K562 (cell line): ENCODE measurements at places on chromosomes 3 and 15. TPM values are rescaled to one million over a fixed set of nuclear protein-coding genes. Genes with fewer than 3 reads are reported as not detected.
A peak's percentile ranks its signal among the peaks of the same experiment; 100 is the strongest.

Gene DUOX2
- total RNA-seq, result 0.02 and 0.36 TPM in 2 replicates

DNA sequence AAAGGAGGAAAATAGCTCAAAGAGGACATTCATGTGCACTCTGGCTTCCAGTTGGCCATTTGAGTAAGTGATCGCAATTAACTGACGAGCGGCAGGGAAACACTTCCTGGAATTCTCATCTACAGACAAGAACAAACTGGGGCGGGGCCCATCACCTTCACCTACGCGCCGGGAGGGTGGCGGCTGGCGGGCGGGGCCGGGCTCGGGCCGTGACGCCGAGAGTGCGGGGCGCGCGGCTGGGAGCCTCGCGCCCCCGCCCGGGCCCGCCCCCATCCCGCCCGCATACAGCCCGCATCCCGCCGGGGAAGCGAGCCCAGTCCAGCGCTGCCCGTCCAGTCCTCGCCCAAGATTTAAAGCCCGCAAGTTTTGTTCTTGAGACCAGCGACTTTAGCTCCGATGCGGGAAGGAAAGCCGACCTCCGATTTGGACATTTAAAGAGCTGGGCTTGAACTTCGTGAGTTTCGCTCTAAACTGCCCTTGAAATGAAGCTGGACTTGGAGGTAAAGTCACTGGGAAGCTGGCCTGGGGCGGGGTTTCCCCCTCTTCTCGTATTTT, at the start of gene B3GNT5:
Gene B3GNT5 (plus strand): TSS at position 281 of the 555 bp plus-strand sequence. CDS start 16,546 bp downstream, outside the sequence.
- peak within 1 kb of the TSS; percentile 52 for H3K4me3 ChIP-seq
- H3K4me1 ChIP-seq, result peaks cover 11% of the 10 kb centered on the region; the same call in 2 of the 3 replicates
- DNase-seq, result peak; percentile 86
- peaks cover 12% of the 10 kb centered on the region; the same call in 1 of the 3 replicates for H3K36me3 ChIP-seq
- H3K27me3 ChIP-seq, result no peaks in the 10 kb centered on the region
- peak within 1 kb of the TSS; percentile 83 for H3K27ac ChIP-seq

Gene KIF23
- 37.9 and 41.9 TPM in 2 replicates for total RNA-seq

DNA sequence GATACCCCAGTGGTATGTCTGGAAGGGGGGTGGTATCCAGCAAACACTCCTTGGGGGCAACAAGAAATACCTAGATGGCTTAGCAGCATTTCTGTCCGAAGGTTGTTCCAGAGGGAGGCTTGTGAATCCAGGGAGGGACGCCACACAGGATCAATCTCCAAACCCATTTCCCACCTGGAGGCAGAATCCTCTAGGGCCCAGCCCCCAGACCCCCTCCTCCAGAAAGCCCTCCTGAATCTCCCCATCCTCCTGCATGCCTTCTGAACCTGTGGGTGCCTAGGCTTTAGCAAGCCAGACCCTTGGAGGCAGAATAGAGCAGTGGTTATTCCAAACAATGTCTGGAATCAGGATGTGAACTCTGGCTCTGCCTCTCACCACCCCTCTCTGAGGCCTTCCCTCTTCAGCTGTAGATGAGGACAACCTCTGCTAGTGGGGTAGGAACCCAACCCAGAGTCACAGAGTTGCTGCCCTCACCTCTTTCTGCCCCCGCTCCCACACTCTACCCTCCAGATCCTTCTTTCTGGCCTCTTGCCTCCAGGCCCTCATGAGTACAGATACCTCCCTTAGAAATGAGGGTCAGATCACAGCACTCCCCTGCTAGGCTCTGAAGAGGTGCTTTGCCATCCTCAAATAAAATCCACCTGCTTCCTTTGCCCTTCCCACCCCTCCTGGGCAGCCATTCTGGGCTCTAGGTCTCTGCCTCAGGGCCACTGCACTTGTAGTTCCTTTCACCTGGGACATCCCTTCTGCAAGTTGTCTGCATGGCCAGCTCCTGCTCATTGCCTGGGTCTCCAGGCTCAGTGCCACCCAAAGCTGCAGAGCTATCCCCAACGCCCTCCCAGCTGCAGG, 8.1 kb downstream of the CISH start:
- H3K4me1 ChIP-seq, result peaks cover 76% of the 10 kb centered on the region
- peaks cover 51% of the 10 kb centered on the region for H3K36me3 ChIP-seq

Gene GOLGA8M
- total RNA-seq, result not detected in 2 replicates

Gene IMPG2
- 0.09 and 0.13 TPM in 2 replicates for total RNA-seq

Gene CCDC50
- total RNA-seq, result 44.3 and 44.9 TPM in 2 replicates

Gene GNAT1
- not detected in 2 replicates for total RNA-seq

Gene SLTM
- 72.1 and 76.5 TPM in 2 replicates for total RNA-seq

- DNase-seq, result no peak
- no peaks in the 10 kb centered on the region for H3K27me3 ChIP-seq
- no peaks in the 10 kb centered on the region for H3K4me1 ChIP-seq
- no peak overlapping the region for H3K27ac ChIP-seq
- no peak overlapping the region for H3K4me3 ChIP-seq
Observed at GRCh38 chr15:47340571-47340920, 376.8 kb upstream of the SEMA6D start.

DNA sequence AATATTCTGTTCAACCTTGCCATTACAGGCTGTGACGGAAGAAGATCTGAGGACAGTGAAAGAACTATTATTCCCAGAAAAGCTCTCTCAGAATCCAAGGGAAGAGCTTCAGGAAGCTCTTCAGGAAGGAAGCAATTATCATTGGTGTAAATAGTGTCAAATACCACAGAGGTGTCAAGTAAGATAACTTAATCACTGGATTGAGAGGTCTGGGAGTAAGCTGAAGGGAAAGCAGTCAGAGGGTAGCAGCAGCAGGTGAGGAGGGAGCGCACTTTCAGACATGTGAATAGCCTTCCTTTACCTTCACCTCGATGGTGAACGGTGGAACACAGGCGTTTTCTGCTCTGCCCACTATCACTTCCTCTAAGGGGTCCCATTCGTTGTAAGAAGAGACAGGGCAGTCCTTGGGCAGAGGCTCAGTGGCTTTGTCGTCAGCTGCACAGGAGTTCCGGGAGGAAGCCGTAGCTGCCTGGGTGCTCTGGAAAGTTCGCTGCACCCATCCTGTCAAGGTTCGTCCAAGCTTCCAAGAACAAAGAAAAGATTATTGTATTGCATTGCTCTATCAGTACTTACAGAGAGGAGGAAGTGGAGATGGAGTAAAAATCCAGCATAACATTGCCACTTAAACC, 1.9 kb downstream of the GATM start:
- DNase-seq, result no peak
- no peak overlapping the region for H3K27ac ChIP-seq
- H3K4me3 ChIP-seq, result no peak overlapping the region
- no peaks in the 10 kb centered on the region for H3K4me1 ChIP-seq
- no peaks in the 10 kb centered on the region for H3K36me3 ChIP-seq

- H3K36me3 ChIP-seq, result no peaks in the 10 kb centered on the region
- DNase-seq, result no peak
- H3K27ac ChIP-seq, result no peak overlapping the region
- H3K4me1 ChIP-seq, result no peaks in the 10 kb centered on the region
- no peaks in the 10 kb centered on the region for H3K27me3 ChIP-seq
Observed at GRCh38 chr3:64743156-64743886, 55.5 kb upstream of the ADAMTS9 start.

DNA sequence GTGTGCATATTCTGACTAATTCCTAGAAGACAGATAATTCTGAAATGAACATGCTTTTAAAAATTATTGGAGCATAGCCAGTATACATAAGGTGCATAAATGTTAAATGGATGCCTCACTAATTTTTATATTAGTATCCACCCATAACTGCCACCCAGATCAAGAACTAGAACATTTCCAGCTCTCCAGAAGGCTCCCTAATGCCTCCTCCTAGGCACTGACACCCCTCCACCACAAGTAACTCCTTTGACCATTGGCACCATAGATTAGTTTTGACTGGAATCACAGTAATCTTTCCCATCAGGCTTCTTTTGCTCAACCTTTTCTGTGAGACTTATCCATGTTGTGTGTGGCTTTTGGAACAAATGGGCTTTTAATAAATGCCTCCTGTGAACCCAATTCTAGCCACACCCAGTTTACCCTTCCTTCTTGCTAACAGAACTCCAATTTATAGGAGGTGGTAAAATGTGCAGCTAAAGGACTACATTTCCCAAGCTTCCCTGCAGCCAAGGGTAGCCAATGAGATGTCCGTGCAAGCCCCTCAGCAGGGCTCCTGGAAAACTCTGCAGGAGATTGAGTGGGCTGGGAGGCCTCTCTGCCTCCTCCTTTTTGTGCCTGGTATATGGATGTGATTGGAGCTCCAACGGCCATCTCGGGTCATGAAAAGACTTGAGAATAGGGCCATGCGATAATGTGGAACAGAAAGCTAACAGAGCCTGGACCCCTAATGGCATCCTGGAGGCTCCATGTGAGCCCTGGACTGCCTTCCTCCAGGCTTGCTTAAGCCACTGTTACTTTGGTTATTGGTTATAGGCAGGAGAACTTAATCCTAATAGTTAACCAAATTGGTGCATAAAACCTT, 322.6 kb upstream of the TLE3 start:
- peaks cover 2% of the 10 kb centered on the region for H3K4me1 ChIP-seq
- no peak overlapping the region for H3K27ac ChIP-seq
- peaks cover 37% of the 10 kb centered on the region for H3K27me3 ChIP-seq

- H3K27ac ChIP-seq, result peak overlapping the region; percentile 71
- H3K4me3 ChIP-seq, result peak overlapping the region; percentile 99
- H3K4me1 ChIP-seq, result peaks cover 43% of the 10 kb centered on the region
- DNase-seq, result peak; percentile 43
- no peaks in the 10 kb centered on the region for H3K27me3 ChIP-seq
Observed at GRCh38 chr15:40754574-40754882, 526 bp downstream of the RMDN3 start.

DNA sequence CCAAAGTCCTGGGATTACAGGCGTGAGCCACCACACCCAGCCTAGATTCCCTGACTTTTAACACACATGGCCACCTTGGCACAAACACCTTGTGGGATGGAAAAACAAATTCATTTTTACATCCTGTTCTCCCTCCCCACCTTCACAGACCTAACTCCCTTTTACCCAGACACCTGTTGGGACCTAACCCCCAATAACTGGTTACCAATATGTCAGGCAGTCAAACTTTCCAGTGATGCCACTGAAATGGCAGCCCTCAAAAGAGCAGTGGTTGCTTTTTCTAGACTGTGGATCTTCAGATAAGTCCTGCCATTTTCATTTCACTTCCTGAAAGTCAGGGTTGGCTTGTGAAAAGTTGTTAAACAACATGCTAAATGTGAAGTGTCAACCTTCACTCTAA, 34.9 kb downstream of the SIN3A start:
- H3K4me1 ChIP-seq, result no peaks in the 10 kb centered on the region
- no peak overlapping the region for H3K4me3 ChIP-seq
- no peak overlapping the region for H3K27ac ChIP-seq
- DNase-seq, result no peak
- H3K27me3 ChIP-seq, result no peaks in the 10 kb centered on the region

Gene OR5H6
- not detected in 2 replicates for total RNA-seq

- no peak for DNase-seq
- H3K4me1 ChIP-seq, result no peaks in the 10 kb centered on the region
- H3K4me3 ChIP-seq, result no peak overlapping the region
- no peak overlapping the region for H3K27ac ChIP-seq
Observed at GRCh38 chr15:27692438-27692837, 406.7 kb downstream of the OCA2 start.

DNA sequence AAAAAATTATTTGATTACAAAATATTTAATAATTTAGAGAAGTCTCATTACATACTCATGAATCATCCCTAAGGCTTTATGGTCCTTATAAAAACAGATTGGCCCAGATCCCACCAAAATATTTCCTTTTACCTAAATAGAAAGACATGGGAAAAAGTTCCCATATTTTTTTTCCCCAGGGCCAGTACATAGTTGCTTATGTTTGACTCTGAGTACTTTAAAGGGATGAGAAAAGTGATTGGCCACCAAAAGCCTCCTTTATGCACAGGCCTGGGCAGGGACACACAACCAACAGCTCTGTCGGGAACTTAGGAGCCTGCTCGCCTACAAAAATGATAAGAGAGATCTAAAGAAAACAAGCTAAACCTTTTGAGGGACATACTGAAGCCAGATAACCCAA, 22.3 kb downstream of the KCNAB1 start:
- DNase-seq, result no peak
- no peak overlapping the region for H3K27ac ChIP-seq
- H3K4me1 ChIP-seq, result no peaks in the 10 kb centered on the region

Gene DUOX1
- total RNA-seq, result 0.22 TPM in 2 replicates

DNA sequence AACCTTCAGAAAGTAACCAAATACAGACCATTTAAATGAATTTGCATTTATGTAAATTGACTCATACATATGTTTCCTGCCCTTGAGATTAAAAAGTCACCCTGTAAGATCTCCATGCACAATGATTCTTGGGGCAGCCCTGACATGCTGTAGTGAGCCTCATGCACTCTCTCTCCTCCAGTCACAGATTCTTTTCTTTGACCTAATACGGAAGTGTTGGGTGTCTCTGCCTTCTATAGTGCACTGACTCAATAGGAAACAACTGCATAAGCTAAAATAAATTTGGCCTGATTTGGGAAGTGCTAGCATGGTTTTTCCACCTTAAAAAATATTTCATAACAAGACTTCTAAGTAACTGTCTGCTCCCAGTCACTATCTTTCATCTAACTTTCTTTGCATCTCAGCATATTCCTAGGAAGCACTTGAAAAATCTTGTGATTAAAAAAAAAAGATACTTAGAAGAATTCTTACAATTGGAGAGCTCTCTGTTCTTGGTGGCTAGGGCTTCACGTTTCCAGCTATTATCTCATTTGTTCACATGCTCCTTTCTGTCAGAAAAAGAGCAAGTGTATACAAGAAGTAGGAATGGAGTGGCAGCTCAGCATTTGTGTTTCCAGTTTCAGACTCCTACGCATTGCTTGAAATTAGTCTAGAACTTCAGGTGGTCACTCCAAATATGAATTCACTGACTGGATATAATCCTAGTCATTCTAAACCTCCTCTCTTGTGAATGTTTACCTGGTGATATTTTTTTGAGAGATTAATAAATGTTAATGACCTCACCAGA, 207.9 kb upstream of the COL8A1 start:
- H3K36me3 ChIP-seq, result no peaks in the 10 kb centered on the region
- no peak overlapping the region for H3K27ac ChIP-seq
- H3K4me3 ChIP-seq, result no peak overlapping the region
- H3K27me3 ChIP-seq, result no peaks in the 10 kb centered on the region

DNA sequence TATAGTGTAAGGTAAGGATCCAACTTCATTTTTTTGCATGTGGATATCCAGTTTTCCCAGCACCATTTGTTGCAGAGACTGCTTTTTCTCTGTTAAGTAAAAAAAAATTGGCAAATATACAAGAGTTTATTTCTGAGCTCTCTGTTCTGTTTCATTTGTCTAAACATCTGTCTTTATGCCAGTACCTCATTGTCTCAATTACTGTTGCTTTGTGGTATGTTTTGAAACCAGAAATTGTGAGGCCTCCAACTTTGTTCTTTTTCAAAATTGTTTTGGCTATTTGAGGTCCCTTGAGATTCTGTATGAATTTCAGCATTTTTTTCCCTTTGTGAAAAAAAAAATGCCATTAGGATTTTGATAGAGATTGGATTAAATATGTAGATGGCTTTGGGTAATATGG, 150.5 kb downstream of the MINAR1 start:
- DNase-seq, result no peak
- no peaks in the 10 kb centered on the region for H3K27me3 ChIP-seq
- H3K36me3 ChIP-seq, result no peaks in the 10 kb centered on the region
- H3K27ac ChIP-seq, result no peak overlapping the region
- H3K4me1 ChIP-seq, result no peaks in the 10 kb centered on the region

Gene CD276
- total RNA-seq, result 3.6 and 5.1 TPM in 2 replicates

Gene DNASE1L3
- total RNA-seq, result not detected in 2 replicates
